Activated gamma-delta T cell treated with anti-CD3 and anti-CD28 coated beads, Interleukin-2, amount 50 U/mL, for 16 hours (primary cell): ENCODE measurements at places on chromosomes 2 and 18.

- no peak for DNase-seq
Observed at GRCh38 chr18:74234326-74235171, 57.2 kb downstream of the CYB5A start.

- DNase-seq, result no peak
Observed at GRCh38 chr2:127901339-127902056, 15.7 kb upstream of the AMMECR1L start.

GRCh38 chr18:41938445-41938844 is 16.6 kb upstream of the PIK3C3 start:
- DNase-seq, result no peak

DNA sequence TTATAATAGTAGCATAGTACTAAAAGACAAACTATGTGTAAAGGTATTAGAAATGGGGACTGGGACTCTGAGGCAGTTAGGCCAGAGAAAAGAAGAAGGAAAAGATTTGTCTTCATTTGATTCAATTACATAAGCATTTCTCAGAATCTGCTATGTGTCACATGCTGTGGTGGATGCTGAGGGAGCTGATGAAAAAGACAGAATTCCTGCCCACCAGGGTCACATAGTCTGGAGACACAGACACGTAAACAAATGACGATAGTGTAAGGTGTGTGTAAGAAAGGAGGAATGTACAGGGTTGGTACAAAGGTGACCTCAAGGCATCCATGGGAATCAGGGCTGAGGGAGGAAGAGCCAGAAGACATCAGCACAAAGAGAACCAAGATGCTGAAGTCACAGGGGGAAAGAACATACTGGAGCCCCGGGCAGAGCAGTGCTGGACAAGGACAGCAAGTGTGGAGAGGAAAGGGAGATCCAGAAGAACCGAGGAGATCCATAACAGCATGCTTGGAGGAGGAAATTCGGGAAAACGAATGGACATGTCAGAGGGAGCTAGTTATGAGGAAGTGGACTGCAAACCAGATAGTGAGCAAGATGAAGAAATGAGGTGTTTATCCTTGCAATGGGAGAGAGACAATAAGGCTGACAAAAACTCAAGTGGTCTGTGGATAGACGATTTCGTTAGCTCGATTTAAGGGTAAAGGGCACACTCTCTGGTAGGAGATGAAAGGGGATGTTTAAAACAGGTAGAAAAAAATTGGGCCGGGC is 1.2 kb upstream of the MAPRE3 start:
- DNase-seq, result no peak

- no peak for DNase-seq
Observed at GRCh38 chr2:233300401-233300800, 7.2 kb upstream of the SAG start.

- no peak for DNase-seq
Observed at GRCh38 chr2:127632592-127633489, 13.1 kb upstream of the GPR17 start.
